ENCODE measurements at places on chromosomes 3 and 15.

DNA sequence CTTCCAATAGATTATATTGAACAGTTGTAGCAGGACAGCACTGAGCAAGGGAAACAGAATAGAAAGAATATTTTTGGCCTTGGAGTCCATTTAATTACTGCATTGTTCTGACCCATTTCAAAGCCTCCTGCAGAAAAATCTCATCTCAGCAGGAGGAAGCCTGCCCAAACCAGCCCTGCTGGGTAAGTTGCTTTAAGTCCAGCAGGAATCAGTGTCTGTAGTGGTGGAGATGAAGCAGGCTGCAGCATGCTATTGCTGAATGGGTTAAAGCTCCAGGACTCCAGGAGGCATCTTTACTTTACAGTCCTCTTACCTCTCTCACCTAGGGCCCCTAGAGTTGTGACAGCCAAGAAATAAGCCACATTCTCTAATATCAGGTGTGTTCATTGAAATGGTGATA is 380.3 kb upstream of the THBS1 start:
- DNase-seq: no peak

DNA sequence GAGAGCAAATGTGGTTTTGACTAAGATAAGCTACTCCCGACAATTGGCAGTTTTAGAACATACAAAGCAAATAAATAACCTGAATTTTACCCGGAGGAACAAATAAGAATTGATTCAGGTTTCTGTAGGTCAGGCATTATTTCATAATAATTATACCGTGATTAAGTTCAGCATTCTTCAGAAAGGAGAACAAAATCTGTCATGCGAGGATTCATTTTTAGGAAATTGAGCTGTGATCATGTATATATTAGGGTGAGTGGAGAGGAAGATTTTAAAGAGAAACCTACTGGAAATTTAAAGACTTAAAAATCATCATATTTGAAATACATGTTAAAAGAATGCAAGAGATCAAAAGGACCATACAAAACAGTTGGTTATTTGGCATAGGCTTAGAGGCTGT is 20.5 kb downstream of the ZNF609 start:
- DNase-seq: no peak

DNA sequence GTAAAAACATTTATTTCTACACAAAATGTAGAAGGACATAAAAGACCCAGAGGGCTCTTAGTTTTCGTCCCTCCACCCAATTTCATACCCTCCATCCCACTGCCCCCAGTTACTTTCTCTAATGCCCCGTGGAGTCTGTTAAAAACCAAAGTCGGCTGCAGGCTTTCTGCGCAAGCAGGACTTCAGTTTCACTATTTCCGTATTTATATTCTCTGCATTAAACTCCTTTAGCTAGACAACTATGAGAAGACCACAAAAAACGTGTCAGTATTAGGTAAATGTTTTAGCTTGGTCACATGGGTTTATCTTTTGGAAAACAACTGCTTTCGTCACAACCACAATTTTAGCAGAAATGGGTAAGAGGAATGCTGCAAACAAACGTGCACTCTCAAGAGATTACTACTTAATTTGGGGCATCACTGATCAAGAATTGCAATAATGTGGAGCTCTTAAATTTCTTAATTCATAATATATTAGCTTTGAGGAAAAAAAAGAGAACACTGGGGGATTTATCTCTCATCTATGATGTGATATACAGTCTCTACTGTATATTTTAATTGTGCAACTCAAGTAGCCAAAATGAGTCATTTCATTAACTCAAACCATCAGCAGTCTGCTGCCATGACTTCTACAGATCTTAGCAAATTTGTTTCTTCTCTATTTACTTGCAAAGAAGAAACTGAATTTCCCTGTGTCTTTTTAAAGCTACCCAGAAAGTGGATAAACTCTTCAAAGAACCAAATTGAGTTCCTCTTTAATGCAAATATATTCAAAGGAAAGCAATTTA is 740 bp upstream of the NSMCE3 start:
- peak; percentile 96 for DNase-seq

- DNase-seq: no peak
Observed at GRCh38 chr15:38623744-38624143, 59.1 kb upstream of the RASGRP1 start.

- DNase-seq: no peak
Observed at GRCh38 chr3:9810433-9810770, 340 bp downstream of the TTLL3 start.

DNA sequence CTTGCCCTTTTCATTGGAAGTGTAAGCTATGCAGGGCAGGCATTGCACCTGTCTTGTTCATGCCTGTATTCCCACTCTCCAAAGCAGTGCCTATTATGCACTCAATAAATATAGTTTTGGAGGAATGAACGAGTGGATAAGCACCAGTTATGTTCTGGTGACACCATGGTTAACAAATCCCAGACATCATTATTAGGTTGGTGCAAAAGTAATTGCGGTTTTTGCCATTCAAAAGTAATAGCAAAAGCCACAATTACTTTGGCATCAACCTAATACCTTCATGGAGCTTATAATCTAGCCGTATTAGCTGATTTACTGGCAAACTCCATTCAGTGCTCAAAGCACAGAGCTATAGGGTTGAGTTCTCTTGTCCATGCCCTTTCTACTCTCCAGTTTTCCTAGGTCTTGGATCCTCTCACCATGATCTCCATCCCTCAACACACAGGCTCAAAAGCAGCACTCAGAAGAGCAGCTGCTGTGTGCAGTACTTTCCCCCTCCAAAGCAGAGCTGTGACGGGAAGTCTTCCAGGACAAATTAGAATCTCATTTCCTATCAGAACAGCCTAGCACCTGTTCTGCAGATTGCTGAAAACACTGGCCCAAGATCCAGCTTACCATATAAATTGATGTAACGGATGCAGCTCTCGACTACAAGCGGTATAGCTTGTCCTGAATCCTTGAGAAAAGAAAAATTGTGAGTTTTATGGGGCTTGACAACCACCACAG is 63.2 kb upstream of the RAD18 start:
- DNase-seq: no peak

DNA sequence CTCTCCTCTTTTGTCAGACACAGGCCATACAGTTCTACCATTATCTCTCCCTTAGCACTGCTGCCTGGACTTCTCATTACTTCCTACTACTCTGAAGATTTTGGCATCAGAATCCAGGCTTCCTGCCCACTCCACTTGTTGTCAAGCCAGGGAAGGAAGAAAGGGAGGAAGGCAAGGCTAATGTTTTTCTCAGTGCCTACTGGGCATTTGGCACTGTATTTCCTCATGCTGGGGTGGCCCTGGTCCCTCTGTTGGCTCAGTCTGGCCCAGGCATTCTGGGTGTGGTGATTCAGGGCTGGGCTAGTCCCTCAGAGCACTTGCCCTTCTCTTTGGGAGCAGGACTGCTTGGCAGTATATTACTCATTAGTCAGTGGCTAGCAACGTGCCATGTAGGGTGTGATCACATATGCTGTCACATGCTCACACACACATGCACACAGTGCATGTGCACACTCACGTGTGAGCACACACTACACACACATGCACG is 52.9 kb downstream of the BSN start:
- no peak for DNase-seq

- DNase-seq: no peak
Observed at GRCh38 chr3:22121068-22121701, 370.2 kb upstream of the ZNF385D start.

DNA sequence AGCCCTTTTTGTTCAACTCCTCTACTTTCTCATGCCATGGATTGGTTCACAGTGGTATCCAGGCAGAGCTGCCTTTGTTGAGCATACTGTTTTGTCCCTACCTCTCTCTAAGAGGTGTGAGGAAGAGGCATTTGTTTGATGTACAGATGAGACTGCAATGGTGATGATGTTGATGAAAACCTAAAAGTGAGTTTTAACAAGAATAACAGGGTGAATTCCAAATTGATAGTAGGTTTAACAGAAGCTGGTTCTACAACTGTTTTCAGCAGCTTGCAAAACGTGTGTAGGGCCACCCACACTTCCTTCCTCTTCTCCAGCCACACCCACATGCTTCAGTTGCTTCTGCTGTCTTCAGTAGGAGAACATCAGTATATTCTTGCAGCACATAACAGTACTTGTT is 10.2 kb downstream of the SNRK start:
- DNase-seq: no peak

DNA sequence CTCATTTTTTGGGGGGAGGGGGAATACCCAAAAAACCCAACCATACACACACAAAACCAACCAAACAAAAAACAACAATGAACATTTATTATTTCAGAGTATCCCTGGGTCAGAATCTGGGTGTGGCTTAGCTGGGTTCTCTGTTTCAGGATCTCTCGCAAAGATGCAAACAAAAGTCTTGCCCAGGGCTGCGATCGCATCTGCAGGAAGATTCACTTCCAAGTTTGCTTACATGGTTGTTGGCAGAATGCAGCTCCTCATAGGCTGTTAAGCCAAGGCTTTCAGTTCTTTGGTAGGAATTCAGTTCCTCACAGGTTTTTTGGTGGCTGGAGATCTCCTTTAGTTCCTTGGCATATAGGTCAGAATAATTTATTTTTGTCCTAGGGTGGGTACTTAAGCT is 13.7 kb upstream of the ARIH1 start:
- no peak for DNase-seq

GRCh38 chr15:60223176-60223575 is 174.6 kb downstream of the ANXA2 start:
- DNase-seq: no peak

DNA sequence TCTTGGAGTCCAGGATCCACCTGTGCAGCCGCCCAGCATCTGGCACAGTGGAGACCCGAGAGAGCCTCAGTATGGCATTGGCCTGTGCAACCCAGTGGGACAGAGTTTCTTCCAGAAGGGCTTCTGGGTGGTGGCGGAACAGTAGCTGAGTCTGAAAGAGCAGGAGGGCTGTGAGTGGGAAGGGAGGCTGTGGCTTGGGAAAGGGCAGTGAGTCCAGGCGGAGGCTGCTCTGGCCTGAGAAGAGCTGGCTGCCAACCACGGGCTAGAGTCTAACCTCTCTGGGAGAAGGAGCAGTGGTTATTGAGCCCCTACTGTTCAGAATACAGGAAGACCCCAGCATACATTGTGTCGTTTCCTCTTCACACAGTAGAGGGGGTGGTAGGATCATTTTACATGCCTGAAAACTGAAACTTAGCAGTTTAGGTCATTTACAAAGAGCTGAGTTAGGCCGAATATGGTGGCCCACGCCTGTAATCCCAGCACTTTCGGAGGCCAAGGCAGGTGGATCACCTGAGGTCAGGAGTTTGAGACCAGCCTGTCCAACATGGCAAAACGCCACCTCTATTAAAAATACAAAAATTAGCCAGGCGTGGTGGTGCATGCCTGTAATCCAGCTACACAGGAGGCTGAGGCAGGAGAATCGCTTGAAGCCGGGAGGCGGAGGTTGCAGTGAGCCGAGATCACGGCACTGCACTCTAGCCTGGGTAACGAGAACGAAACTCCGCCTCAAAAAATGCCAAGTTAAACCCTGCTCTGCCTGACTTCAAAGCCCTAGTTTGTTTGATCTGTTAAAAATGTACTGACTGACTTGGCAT is 3.2 kb downstream of the AEN start:
- peak; percentile 36 for DNase-seq

DNA sequence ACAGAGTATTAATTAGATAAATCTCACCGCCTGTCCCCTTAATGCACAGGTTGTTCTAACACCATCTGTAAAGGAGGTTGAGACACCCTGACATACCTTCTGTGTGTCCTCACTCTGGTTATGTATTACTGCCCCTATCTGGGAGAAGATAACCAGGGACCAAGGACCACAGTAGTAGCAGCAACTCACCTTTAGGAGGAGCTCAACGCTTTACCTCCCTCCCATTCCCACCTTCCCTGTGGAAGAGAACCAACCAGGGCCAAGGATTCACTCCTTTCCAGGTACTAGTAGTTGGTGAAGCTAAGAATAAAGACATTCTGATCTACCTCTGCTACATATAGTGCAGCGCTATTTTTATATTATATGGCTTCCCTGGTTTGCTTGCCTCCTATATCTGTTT is 232.6 kb downstream of the MEX3B start:
- DNase-seq: peak; percentile 2

GRCh38 chr3:35635407-35635806 is 3.9 kb upstream of the ARPP21 start:
- no peak for DNase-seq

DNA sequence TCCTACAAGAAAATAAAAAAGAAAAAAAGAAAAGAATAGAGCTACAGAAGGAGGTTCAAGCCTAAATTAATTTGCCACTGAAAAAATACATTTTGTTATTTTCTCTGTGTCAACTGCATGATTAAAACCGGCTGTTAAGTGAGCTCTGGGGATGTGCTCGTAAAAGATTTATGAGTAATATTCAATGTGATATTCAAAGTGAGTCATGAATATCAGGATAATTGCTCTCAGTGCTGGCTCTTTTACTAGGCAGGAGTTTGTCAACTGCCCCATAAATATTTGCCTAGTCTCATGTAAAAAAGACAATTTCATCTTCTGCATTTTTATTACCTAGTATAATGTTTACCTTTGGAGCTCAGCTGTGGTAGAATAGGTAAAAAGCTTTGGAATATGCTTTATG is 78.9 kb downstream of the CDIN1 start:
- peak; percentile 70 for DNase-seq

GRCh38 chr3:32249184-32249782 is 10.8 kb downstream of the CMTM8 start:
- DNase-seq: peak; percentile 81

DNA sequence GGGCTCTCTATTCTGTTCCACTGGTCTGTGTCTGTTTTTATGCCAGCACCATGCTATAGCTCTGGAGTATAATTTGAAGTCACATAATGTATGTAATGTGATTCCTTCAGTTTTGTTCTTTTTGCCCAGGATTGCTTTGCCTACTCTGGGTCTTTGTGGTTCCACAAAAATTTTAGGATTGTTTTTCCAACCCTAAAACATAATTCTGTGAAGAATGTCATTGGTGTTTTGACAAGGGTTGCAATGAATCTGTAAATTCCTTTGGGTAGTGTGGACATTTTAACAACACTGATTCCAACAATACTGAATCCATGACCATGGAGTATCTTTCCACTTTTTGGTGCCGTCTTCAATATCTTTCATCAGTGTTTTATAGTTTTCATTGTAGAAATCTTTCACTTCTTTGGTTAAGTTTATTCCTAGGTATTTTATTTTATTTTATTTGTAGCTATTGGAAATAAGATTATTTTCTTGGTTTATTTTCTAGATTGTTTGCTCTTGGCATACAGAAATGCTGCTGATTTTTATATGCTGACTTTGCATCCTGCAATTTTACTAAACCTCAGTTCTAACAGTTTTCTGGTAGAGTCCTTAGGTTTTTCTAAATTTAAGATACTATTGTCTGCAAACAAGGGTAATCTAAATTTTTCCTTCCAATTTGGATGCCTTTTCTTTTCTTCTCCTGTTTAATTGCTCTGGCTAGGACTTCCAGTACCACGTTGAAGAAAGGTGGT is 29.7 kb downstream of the TJP1 start:
- DNase-seq: peak; percentile 61

DNA sequence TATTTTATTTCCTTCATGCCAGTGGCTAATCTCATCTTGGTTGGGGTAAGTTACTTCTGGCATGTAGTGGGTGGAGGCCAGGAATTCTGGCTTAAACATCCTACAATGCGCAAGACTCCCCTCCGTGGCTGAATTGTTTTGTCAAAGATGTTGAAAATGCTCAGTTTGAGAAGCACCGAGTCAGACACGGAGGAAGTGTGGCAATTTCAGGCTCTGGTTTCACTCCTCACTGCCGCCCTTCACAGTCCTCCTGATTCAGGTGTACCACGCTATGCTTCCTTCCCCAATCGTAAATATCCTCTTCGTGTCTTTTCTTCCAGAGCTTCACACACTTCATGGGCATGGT is 150.7 kb downstream of the OPA1 start:
- no peak for DNase-seq
